ENCODE measurements at places on chromosomes 6 and 20. TPM values are rescaled to one million over a fixed set of nuclear protein-coding genes. Genes with fewer than 3 reads are reported as not detected.

DNA sequence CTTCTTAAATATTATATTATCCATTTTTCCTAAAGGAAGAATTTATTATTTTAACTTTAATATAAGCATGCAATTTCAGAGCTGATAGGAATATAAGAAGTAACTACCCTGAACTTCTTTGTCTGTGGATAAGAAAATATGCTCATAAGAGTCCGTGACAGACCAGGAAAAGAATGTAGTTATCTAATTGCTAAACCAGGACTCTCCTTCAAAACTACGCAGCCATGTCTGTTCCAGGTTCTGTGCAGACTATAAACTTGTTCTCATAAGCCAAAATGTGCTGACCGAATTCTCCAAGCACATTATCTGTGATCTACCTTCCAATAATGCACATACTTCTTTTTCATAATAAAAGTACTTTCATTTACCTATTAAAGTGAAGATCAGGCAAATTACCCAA lies 116.5 kb downstream of the TRDN start:
- H3K4me1 ChIP-seq = no peaks in the 10 kb centered on the region
- no peak overlapping the region for H3K27ac ChIP-seq
- H3K36me3 ChIP-seq = no peaks in the 10 kb centered on the region
- no peak for DNase-seq

DNA sequence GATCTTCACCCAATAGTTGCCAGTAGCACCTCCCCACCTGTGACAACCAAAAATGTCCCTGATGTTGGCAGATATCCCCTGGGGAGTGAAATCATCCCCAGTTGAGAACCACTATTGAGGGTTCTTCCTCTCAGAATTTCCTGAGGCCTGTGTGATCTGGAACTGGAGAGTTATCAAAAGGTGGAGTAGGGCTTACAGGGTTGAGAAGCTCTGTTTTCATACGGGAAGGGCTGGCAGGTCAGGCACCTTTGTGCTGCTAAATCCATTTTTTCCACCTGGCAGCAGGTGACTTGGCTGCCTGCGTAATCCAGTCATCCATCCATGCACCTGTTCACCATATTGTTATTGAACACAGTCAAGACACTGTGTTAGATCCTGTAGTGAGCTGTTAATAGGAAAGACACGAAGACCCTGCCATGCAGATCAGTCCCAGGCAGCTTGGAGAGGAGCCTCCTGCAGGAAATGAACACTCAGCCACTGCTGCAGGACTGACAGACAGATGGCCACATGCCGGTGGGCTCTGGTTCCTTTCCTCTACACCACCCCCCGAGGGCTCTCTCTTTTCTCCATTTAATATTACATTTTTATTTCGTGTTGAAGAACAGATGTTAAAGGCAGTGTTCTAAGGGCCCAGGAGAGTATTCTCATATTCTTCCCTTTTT lies 5.4 kb downstream of the DUSP22 start:
- H3K27ac ChIP-seq = no peak overlapping the region
- H3K4me1 ChIP-seq = peaks cover 19% of the 10 kb centered on the region
- no peaks in the 10 kb centered on the region for H3K27me3 ChIP-seq
- no peak for DNase-seq
- no peaks in the 10 kb centered on the region for H3K36me3 ChIP-seq

DNA sequence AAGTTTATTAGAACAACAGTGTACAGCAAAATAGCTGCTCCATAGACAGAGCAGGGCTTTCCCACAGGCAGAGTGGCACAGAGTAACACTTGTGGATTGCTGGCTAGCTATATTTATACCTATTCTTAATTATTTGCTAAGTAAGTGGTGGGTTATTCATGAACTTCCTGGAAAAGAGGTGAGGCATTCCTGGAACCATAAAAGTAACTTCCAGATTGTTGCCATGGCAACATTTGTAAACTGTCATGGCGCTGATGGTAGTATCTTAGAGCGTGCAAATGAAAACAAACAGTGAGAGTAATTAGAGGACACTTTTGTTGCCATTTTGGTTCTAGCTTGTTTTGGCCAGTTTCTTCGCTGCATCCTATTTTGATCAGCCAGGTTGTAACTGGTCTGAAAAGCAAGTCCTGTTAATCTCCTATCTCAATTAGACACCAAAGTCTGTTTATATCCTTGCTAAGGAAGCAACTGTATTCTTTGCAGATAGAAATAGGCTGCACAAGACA lies 23.9 kb downstream of the DEFB114 start:
- no peaks in the 10 kb centered on the region for H3K27me3 ChIP-seq
- peaks cover 4% of the 10 kb centered on the region for H3K36me3 ChIP-seq
- no peak for DNase-seq
- H3K4me1 ChIP-seq = no peaks in the 10 kb centered on the region

- peaks cover 14% of the 10 kb centered on the region for H3K4me1 ChIP-seq
- no peaks in the 10 kb centered on the region for H3K27me3 ChIP-seq
- H3K36me3 ChIP-seq = no peaks in the 10 kb centered on the region
- H3K27ac ChIP-seq = no peak overlapping the region
- H3K4me3 ChIP-seq = no peak overlapping the region
- no peak for DNase-seq
Measured at GRCh38 chr20:2911200-2911599, 37.9 kb downstream of the PTPRA start.

DNA sequence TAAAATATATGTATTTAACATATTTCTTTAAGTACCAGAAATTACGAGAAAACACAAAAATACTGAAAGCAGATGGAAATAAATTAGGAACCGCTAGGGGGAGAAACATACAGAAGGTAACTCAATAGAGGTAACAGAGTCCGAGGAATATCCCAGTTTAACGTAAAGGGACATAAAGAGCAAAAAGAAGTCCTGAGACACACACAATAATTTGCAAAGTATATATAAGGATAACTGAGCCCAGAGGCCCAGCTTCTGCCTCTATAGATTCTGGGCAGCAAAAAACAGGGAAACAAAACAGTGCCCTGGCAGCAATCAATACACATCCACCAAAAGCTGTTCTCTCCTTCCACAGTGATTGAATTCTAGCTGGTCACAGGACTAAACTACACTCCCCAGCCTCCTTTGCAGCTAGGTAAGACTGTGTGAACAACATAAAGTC lies 15.1 kb downstream of the TBC1D32 start:
- no peak overlapping the region for H3K27ac ChIP-seq
- no peak for DNase-seq
- peak overlapping the region; percentile 20 for H3K4me3 ChIP-seq

Gene TUBB2A
- 3.7 TPM for total RNA-seq

Gene HLA-E
- total RNA-seq = 1,291 TPM

Gene PSORS1C1
- total RNA-seq = not detected

Measured in naive thymus-derived CD8-positive, alpha-beta T cell (primary cell).